AG09309 (cell line): ENCODE measurements at places on chromosomes 7 and 10.

- no peak for DNase-seq
Observed at GRCh38 chr10:21020545-21020944, 123.4 kb upstream of the NEBL start.

DNA sequence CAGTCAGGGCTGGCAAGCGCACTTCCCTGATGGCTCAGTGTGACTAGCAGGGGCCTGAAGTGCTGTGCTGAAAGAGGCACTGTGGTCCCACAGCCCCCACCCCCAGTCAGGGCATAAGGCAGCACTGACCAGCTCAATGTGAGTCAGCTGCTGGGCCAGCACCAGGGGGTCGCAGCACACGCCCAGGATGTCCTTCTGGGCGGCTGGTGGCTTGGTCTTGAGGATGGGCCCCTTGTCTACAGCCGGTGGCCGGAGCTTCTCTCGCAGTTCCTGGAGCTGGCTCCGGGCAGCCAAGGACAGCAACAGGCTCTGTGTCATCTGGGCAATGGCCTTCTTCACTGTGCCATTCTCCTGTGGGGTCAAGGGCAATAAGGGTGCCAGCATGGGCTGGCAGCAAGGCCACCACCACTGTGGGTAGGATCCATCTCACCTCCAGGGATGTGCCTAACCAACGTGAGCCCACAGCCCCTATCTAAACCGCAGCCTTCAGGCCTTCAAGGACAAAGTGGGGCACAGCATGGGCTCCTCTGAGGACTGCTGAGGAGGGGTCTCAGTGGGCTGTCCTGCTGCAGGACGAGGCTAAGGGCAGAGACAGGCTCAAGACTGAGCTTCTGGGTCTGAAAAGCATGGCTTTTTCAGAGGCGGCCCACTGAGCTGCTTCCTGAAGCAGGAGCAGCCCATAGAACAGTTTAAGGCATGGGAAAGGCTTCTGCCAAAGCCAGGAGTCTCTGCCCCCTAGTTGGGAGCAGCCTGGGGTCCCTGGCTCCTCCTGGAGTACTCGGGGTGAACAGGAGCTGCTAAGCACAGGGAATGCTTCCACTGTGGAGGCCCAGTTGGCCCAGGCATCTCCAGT, 62.5 kb downstream of the CSGALNACT2 start:
- DNase-seq = no peak

DNA sequence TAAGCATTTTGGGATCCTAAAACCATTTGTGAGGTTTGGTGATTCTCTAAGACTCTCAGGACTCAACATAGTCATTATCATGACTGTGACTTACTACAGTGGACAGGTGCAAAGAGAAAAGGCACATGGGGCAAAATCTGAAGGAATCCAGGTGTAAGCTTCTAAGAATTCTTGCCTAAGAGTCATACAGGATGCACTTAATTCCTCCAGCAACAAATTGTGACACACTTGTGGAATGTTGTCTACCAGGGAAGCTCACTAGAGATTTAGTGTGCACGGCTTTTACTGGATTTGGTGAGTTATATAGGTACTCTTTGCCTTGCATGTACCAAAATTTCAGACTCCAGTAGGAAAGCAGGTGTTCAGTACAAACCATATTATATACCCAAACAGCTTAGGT, 47.9 kb downstream of the WAC start:
- no peak for DNase-seq

GRCh38 chr10:129883626-129884397, 80.3 kb downstream of the EBF3 start:
- DNase-seq = no peak

GRCh38 chr10:100656454-100656853, 88.9 kb upstream of the PAX2 start:
- no peak for DNase-seq

GRCh38 chr7:69765879-69766278, 167.6 kb downstream of the AUTS2 start:
- DNase-seq = no peak

DNA sequence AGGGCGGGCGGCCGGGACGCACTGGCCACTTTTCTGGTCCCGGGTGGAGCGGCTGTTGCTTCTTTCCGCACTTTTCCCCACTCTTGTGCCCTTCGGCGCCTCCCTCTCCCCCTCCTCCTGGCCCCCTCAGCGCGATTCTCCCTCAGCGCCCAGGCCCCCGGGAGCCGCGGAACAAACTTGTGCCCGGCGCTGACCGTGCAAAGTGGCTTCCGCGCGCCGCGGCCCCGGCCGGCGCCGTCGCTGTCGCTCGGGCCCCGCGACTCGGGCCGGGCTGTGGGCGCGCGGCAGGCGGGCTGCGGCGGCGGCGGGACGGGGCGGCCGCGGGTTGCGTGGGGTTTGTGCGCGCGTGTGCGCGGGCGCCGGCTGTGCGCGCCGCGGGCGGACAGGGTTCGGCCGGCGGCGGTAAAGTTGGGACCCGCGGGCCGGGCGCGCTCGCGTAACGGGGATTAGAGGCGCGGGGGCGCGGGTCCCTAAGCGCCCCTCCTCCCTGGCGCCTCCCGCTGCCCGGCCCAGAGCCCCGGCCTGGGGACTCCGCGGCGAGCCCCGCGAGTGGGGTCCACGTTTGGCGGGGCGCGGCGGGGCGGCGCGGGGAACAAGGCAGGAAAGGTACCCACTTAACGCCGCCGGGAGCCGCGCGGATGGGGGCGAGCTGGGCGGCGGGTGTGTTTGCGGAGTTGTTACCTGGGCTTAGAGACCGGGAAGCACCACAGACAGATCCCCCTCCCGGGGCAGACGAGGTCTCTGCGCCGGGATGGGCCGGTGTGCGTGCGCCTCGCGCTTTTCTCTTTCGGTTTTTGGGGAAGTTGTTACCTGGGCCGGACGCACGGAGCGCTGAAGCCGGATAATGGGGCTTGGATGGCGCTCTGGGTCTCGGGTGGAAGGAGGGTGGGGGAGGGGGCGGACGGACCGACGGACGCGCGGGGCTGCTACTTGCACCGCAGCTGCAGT, 860 bp downstream of the ZEB1 start:
- DNase-seq = no peak

GRCh38 chr10:79340646-79341244, 6.5 kb upstream of the PPIF start:
- DNase-seq = no peak

DNA sequence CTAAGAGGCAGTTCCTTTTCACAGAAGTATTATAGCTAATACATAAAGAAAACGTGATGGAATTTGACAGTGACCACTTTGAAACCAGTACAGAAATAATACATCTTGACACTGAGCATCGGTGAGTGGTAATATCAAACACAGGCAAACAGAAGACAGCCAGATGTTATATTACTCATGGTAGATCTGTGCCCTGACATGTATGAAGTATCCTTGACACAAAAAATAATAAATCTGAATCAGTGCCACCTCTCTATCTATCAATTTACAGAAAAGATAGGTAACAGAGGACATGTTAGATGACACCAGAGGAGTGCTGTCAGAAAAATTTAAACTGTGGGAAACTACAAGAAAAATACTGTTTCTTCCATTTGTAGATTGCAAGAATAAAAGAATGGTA, 217.4 kb upstream of the POT1 start:
- no peak for DNase-seq

DNA sequence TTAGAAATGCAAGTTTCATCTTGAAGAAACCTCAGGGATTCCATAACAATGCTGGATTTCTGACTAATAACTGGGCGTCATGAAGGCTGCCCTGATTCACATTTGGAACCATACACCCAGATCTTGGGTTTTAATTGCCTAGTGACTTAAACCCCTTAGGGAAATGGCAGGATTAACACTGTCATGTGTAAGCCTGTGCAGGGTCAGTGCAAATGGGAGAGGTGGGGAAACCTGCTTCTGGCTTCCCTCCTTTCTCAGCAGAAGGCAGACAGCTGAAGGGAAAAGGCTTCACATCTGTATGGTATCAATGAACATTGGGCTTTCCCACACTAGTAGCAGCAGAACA, 364.2 kb downstream of the ANKRD30A start:
- no peak for DNase-seq

DNA sequence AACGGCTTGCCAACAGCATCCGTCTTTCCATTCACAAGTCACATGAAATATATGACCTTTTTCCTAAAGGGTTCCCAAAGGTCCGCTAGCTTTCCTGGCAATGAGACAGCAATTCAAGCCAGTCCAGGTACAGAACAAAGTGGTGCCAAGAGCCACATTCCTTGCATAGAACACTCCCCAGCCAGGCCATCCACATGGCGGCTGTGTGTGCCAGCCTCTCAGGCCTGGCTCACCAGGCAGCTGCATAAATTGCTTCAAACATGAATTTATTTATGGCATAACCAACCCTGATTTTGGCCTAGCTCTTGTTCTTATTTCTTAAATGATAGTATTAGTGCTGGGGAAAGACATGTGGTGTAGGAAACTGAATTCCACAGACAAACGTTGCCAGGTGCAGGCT, 63.7 kb upstream of the CREB5 start:
- no peak for DNase-seq

DNA sequence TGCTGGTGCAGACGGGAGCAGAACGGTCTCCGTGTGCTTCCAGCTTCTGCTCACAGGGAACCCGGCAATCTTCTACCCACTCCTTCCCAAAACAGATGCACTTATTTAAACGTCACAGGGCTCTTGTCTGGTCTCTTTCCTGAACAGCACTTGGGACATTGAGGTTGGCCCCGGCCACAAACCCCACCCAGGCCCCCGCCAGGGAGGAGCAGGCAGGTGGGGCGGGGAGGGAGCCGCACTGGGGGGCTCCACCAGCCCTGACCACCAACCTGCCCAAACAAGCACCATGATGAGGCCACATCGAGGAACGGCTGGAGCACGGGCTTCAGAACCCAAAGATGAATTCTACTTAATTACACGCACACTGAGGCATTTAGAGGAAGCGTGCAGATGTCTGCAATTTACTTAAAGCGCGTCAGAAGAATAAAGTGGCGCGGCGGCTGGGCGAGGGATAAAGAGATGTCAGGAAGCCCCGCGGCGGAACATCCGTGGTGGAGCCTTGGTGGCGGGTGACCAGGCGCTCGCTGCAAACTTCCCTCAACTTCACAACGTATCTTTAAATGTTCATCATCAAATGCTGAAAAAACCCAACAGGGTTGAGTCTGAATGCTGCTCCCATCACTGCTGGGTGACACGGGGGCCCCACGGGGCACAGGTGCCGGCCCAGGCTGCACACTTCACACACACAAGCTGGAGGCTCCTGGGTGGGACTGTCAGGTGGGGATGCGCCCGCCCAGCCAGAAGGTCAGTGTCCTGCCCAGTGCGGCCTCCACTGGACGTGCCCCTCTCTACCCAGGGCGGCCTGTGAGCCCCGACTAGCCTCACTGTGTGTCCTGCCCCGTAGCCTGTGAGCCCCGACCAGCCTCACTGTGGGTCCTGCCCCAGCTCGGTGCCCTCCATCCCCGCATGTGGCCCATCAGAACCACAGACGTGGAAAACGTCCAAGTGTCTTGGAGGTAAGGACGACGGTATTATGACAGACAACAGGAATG, 279.2 kb downstream of the MAD1L1 start:
- no peak for DNase-seq

DNA sequence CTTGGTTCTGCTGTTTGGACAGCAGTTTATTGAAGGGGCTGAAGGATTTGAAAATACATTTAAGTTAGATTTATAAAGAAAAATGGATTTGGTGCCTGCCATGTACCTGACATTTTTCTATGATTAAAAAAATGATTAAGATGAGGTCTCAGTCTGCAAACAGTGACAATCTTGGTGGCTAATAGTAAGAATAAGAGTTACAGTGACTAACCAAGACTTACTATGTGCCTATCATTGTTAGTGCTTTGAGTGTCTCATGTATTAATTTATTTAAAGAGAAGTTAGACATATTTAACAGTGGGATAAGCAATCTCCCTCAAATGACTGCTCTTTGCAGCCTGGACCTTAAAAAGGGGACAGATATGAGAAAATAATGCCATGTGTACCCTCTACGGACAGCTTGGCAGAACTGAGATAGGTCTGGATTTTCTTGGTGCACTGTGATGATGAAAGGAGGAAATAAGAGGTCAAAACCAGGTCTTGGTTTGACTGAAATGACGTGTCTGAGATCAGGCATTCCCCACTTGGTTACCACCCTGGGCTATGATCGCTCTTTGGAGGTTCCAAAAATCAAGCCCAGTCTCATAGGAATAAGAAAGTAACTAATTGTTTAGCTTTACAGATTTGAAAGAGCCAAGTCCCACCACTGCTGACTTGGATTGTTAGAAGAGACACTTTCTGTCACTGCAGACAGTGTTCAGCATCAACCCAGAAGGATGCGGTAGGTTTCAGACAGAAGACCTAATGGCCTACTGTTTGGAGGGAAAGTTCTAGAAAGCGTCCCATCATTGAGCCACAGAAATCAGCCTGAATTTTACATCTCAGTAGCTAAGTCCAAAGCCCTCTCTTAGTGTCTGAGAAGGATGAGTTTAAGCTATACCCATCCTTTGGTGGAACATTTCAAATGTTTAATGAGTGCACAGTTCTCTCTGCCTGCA, 2.1 kb downstream of the CASP7 start:
- DNase-seq = no peak

DNA sequence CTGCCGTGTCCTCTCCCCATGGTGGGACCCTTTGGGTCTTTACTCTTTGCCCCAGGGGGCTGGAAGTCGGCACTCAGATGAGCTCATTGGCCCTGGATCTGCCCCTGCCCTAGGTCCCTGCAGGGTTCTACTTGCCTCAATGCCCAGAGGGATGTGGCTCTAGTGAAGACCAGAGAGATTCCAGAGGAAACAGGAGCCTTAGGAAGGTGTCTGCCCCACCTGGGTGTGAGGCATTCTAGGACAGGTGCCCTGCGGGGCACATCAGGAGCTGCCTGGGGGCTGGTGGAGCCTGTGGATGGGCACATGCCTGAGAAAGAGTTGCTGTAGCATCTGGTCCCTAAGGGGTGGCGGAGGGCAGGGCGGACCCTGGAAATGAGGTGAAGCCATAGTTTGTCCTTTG, 128.6 kb downstream of the ADCY1 start:
- DNase-seq = no peak

- no peak for DNase-seq
Observed at GRCh38 chr7:131186816-131187215, 140.9 kb upstream of the MKLN1 start.

GRCh38 chr10:77496941-77497420, 140.6 kb downstream of the KCNMA1 start:
- DNase-seq = no peak

DNA sequence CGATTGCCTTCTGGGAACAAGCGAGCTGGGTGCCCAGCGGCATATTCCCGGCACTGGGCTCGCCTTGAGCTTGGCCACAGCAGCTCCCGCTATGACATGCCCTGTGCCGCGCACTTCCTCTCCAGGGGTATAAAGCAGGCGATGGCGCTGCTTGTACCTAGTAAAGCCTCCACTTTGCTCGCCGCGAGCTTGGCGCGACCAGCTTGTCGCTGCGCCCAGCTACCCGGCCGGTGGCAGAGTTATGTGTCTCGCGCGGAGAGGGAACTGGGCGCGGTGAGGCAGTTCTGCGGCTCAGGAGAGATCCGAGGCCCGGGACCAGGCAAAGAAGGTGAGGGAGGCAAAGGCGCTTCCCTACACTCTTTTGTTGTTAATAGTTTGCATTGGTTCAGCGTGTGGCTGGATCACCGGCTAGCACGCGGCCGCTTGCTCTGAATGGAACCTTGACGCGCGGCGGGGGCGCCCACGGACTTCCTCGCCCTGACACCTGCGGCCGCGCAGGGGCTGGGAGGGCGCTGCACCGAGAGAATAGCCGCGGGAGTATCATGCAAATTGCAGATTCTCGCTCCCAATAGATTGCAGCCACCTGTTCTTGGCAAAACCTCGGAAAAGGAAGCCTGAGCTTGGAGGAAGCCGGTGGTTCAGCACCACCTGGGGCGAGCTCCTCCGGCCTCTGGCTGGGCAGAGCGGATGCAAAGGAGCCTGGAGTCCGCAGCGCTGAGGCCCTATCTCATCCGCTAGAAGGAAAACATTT, 3.0 kb upstream of the BUB3 start:
- DNase-seq = no peak

- no peak for DNase-seq
Observed at GRCh38 chr10:78532480-78533042, 498.9 kb downstream of the RPS24 start.
